ENCODE measurements at places on chromosomes 7 and 10. TPM values are rescaled to one million over a fixed set of nuclear protein-coding genes. Genes with fewer than 3 reads are reported as not detected.

The ITPRID1 gene
- total RNA-seq, result not detected

The DLX6 gene
- not detected for total RNA-seq

The STEAP2 gene
- 3.9 TPM for total RNA-seq

The NUDT13 gene
- total RNA-seq, result 1.1 TPM

The TAS2R38 gene
- total RNA-seq, result not detected

The SNCG gene
- 10.6 TPM for total RNA-seq

The GRID2IP gene
- total RNA-seq, result not detected

The UBE2D1 gene
- total RNA-seq, result 15.8 TPM

- DNase-seq, result peak; percentile 37
These were observed 324.6 kb downstream of the ATRNL1 start for GRCh38 chr10:115417585-115418265.

- DNase-seq, result no peak
These were observed 46.3 kb downstream of the SYPL1 start for GRCh38 chr7:106065575-106066500.

DNA sequence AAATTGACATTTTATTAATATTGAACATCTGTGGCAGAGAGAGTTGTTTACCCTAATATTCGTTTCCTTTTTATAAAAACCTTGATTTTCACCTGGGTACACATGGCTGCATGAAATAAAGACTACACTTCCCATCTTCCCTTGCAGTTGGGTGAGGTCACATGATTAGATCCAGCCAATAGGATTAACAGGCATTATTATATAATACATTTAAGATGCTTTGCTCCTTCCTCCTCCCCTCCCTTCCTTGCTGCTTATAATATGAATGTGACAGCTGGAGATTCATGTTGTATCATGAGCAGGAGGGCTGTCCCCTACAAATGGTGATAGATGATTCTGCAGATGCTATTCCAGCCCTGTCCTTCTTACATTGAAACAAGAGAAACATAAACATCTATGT lies 146.6 kb downstream of the SH2D4B start:
- peak; percentile 22 for DNase-seq

DNA sequence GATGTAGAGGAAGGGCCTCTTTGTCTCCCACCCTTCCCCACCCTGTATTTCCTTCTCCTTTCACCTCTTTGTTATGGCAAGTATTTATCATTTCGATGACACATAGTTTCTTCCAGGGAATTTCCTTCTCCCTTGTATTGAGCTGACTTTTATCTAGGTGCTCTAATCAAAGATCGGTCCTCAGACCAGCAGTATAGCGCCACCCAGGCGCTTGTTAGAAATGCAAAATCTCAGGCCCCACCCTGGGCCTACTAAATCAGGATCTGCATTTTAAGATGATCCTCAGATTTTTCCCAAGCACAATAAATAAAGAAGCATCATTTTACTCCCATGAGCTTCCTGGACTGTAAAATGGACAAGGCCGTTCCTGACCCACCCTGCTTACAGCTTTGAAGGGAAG lies 12.0 kb upstream of the GOT1 start:
- DNase-seq, result no peak

- no peak for DNase-seq
These were observed 49.6 kb upstream of the TOMM7 start for GRCh38 chr7:22872096-22872807.

DNA sequence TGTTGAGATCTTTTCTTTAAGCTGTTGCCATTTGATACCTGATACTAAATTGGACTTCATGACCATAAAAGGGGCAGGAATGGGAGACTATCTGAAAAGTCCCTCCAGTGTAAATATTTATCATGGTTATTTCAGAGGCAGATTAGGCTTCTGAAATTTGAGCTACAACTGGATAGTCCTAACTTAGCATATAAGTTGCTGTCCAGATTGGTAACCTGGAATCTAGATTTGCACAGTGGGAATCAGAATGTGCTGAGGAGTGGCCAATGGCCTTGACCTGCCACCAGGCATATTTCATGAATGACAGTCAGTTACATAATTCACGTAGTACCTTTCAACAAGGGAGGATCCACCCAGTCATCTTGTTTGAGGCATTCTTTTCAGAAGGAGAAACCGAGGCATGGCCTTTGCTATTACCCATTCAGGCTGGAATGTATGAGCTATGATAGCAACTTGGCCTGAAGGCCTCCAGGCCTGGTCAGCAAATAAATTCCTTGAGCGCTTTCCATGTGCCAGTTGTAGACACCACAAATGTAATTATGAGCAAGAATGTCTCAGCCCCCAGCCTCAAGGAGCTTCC lies 80.0 kb downstream of the EEPD1 start:
- peak; percentile 77 for DNase-seq

- DNase-seq, result no peak
These were observed 280.3 kb upstream of the HABP2 start for GRCh38 chr10:113272511-113272910.

GRCh38 chr7:145009876-145010275 lies 174.0 kb upstream of the TPK1 start:
- DNase-seq, result no peak

GRCh38 chr7:104976966-104977636 lies 36.9 kb upstream of the KMT2E start:
- DNase-seq, result no peak

DNA sequence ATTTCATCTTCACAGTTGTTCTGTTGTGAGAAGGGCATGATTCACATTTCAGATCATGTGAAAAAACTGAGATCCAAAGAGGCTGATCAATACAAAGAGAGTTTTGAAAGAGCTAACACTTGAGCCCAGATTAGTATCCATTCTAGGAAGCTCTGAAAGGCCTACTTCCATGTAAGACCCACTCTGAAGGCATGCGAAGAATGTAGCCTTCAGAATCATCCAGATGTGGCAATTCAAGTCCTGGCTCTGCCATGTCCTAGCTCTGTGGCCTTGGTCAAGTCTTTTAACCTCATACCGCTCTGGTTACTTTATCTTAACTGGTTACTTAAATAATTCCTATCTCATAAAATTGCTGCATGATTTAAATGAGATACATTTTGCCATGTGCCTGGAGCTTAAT lies 111.1 kb downstream of the FZD1 start:
- DNase-seq, result no peak

- no peak for DNase-seq
These were observed 53.4 kb downstream of the DENND2A start for GRCh38 chr7:140587243-140587642.

DNA sequence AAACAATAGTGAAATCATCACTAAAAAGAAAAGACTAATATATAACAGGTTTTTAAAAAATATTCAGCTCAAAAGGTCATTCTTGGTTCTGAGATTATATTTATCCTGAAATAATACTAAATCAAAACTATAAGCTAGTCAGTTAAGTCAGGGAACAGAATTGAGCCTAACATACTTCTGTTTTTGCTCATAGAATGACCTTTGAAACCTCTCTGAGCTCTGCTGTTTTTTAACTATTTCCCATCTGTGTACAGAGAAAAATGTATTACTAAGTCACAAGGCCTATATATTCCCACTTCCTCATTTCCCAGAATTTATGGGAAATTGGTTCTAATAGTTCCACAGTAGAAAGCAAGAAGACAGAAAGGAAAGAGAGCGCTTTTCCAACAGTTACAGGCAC lies 346.8 kb upstream of the ETV1 start:
- peak; percentile 5 for DNase-seq

DNA sequence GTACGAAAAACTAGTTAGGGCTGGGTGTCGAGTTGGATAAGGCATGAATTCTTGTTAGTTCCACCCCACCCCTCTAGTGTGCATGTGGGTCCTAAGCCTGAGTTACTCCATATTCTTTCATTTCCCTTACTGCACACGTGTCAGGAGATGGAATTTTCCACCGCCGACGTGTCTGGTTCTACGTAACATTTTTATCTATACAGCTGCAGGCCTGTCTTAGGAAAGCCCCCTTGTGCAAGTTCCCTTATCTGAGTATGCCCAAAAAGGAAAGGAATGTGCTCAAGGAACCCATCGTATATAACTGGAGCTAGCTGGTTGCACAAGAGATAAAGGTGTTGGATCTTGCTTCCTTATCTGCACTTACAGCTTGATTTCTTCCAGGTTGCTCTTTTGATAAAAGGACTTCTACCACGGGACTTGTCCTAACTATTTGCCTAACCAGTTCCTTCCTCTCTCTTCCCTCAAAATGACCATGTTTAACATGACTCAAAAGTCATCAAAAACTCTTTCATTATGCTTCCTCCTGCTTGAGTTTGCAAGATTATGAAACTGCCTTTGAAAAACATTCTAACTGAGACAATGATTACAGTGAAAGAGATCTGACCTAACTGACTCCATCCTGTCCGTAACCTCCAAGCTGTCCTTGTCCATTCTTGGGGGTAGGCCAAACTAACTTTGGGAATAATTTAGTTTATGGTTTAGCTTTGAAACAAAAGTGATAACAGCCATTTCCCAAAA lies 181.4 kb downstream of the AKR1D1 start:
- DNase-seq, result no peak

Data from IMR-90 (cell line).